ENCODE measurements at places on chromosomes 4 and X. TPM values are rescaled to one million over a fixed set of nuclear protein-coding genes. Genes with fewer than 3 reads are reported as not detected.

CCDC110 gene
- not detected for total RNA-seq

KLHL15 gene
- total RNA-seq: 2.4 TPM

SHROOM2 gene
- 13.3 TPM for total RNA-seq

CLDN2 gene
- not detected for total RNA-seq

PDE6B gene
- total RNA-seq: 2.5 TPM

TLR6 gene
- total RNA-seq: 0.45 TPM

CXorf38 gene
- 10.3 TPM for total RNA-seq

NR0B1 gene
- not detected for total RNA-seq

HTR2C gene
- total RNA-seq: not detected

TEX11 gene
- total RNA-seq: not detected

KIF4A gene
- total RNA-seq: 17.7 TPM

SRPK3 gene
- total RNA-seq: 0.59 TPM

CORIN gene
- 2.4 TPM for total RNA-seq

SLC34A2 gene
- total RNA-seq: not detected

JAKMIP1 gene
- not detected for total RNA-seq

ADAMTS3 gene
- total RNA-seq: 0.84 TPM

OTC gene
- total RNA-seq: not detected

MAGED4B gene
- 36.6 TPM for total RNA-seq

RAB33A gene
- total RNA-seq: 10.1 TPM

BANK1 gene
- 0.15 TPM for total RNA-seq

TCP11X2 gene
- not detected for total RNA-seq

RBMXL3 gene
- total RNA-seq: not detected

SLITRK4 gene
- 0.17 TPM for total RNA-seq

LARP7 gene
- 13.8 TPM for total RNA-seq

SOWAHB gene
- total RNA-seq: not detected

ERAS gene
- not detected for total RNA-seq

FAM241A gene
- total RNA-seq: 0.89 TPM

ZCCHC18 gene
- 0.59 TPM for total RNA-seq

EPHA5 gene
- under 0.01 TPM for total RNA-seq

ARX gene
- total RNA-seq: not detected

GYPA gene
- total RNA-seq: not detected

FAM133A gene
- total RNA-seq: not detected

PPARGC1A gene
- total RNA-seq: 0.15 TPM

HERC5 gene
- 0.17 TPM for total RNA-seq

IL1RAPL2 gene
- total RNA-seq: 5.7 TPM

LYAR gene
- 23.2 TPM for total RNA-seq

KLF8 gene
- total RNA-seq: 0.59 TPM

SOX3 gene
- total RNA-seq: 0.15 TPM

HS6ST2 gene
- total RNA-seq: 1.5 TPM

DEFB131A gene
- total RNA-seq: not detected

CCDC149 gene
- total RNA-seq: 1.8 TPM

AKAP4 gene
- not detected for total RNA-seq

XG gene
- not detected for total RNA-seq

ARMCX4 gene
- 1.8 TPM for total RNA-seq

HTRA3 gene
- total RNA-seq: 3.3 TPM

DCK gene
- 15.3 TPM for total RNA-seq

BEND4 gene
- not detected for total RNA-seq

AFM gene
- not detected for total RNA-seq

ANKRD50 gene
- 6.7 TPM for total RNA-seq

FOXR2 gene
- total RNA-seq: not detected

GAB3 gene
- total RNA-seq: 0.84 TPM
